ENCODE measurements at places on chromosomes 4 and X. TPM values are rescaled to one million over a fixed set of nuclear protein-coding genes. Genes with fewer than 3 reads are reported as not detected.

VSIG1 gene
- total RNA-seq = 0.54 TPM

SPON2 gene
- 56.4 TPM for total RNA-seq

SATL1 gene
- 0.72 TPM for total RNA-seq

CORIN gene
- 1.1 TPM for total RNA-seq

HMX1 gene
- 0.27 TPM for total RNA-seq

SLC9B1 gene
- 3.2 TPM for total RNA-seq

PRKX gene
- total RNA-seq = 59.3 TPM

HHIP gene
- 4.0 TPM for total RNA-seq

GRCh38 chrX:40748977-40749376 lies 13.6 kb upstream of the MED14 start:
- no peaks in the 10 kb centered on the region for H3K27me3 ChIP-seq
- no peaks in the 10 kb centered on the region for H3K4me1 ChIP-seq
- no peak overlapping the region for H3K27ac ChIP-seq
- H3K4me3 ChIP-seq = no peak overlapping the region

DNA sequence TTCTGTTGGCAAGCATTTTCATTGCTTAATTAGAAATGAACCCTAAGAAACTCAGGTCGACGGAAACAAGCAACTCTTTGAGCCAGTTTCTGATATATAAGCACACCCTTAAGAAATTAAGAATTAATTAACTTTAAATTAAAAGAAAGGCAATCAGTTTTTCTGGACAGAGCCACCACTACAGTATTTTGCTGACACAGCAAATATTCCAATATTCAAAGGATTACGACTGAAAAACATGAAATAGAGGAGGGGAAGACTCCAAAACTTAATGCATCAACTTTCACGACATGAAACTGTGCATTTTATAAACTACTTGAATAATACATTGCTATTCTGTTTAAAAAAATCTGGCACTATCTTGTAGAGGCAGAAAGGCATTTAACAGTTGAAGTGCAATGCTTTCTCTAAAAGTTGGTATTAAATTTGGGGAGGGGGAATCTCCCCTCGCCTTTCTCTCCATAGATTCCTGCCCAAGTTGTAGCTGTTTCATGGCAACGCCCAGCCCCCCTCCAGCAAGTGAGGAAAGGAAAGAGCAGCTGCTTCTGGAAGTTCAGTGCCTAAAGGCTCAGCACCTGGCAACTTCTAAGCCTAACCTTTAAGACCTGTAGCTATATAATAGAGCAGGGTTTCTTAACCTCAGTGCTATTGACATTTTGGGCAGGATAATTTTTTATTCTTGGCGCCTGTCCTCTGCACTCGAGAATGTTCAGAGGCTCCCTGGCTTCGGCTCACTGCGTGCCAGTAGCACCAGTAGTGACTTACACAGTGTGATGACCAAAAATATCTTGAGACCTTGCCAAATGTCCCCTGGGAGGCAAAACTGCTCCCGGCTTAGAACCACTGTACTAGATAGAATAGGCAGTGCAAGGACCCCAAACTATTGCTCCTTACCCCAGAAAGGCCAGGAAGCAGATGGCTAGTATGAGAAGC lies 6.7 kb upstream of the ZCCHC18 start:
- no peak overlapping the region for H3K4me3 ChIP-seq
- no peak for DNase-seq
- peaks cover 2% of the 10 kb centered on the region for H3K36me3 ChIP-seq
- H3K27me3 ChIP-seq = peaks cover 6% of the 10 kb centered on the region

- no peaks in the 10 kb centered on the region for H3K4me1 ChIP-seq
- H3K36me3 ChIP-seq = peaks cover 7% of the 10 kb centered on the region
- no peak overlapping the region for H3K4me3 ChIP-seq
- DNase-seq = no peak
- no peak overlapping the region for H3K27ac ChIP-seq
- H3K27me3 ChIP-seq = no peaks in the 10 kb centered on the region
Observed at GRCh38 chrX:5898463-5898862, 330.2 kb downstream of the NLGN4X start.

GRCh38 chrX:18194688-18195087 lies 26.0 kb downstream of the BEND2 start:
- no peaks in the 10 kb centered on the region for H3K36me3 ChIP-seq
- H3K27me3 ChIP-seq = peaks cover 2% of the 10 kb centered on the region
- no peaks in the 10 kb centered on the region for H3K4me1 ChIP-seq
- DNase-seq = no peak
- H3K27ac ChIP-seq = no peak overlapping the region

DNA sequence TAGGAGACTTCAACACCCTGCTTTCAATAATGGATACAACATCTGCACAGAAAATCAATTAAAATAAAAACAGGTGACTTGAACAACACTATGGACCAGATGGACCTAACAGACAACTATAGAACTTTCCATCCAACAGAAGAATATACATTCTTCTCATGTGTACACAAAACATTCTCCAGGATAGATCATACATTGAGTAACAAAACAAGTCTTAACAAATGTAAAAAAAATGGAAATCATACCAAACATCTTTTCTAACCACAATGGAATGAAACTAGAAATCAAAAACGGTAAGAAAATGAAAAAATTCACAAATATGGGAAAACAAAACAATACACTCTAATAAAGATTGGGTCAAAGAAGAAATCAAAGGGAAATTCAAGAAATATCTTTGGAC lies 24.7 kb downstream of the CYP2U1 start:
- H3K36me3 ChIP-seq = peaks cover 7% of the 10 kb centered on the region
- H3K4me3 ChIP-seq = no peak overlapping the region
- no peak for DNase-seq
- no peaks in the 10 kb centered on the region for H3K4me1 ChIP-seq
- H3K27me3 ChIP-seq = no peaks in the 10 kb centered on the region

DNA sequence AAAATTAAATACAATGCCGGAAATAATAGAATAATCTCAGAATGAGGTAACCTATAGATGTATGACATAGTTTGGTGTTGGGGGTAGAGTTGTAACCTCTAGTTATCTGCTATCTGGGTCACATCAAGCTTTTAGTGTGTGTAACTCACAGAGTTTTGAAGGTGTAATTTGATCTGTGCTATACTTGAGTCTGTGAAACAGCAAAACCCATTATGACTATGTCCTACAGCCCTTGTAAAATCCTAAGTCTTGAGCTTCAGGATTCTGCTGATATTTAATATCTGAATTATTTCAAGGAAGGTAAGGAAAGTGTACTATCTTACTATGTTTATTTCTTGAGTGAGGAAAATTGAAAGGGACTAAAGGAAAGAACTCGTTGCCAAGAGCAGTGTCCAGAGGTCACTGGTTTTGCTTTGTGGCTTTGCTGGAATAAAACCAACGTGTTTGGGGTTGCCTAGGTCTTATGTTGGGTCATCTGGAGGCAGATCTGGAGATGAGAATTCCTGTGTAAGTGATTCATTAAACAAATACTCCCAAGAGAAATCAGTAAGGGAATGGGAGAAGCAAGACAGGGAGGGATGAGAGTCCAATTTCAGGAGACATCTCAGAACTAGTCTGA lies 107.8 kb upstream of the CBLL2 start:
- peaks cover 2% of the 10 kb centered on the region for H3K36me3 ChIP-seq
- no peak overlapping the region for H3K4me3 ChIP-seq
- H3K27me3 ChIP-seq = no peaks in the 10 kb centered on the region

DNA sequence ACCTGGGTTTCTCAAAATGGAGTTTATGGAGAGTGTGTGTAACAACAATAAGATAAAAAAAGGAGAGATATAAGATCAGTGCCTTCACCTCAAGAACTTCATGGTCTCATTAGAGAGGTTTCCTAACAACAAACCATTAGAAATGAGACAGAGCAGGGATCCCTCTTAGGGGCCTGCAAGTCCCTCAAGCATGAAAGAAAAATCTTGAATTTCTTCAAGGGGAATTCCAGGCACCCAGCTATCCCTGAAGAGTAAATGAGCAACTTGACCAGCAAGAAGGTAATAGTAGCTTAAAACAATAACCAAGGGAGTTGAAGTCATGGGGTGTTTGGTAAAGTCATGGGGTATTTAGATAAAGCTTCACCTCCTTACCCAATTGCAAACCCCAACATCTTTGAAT lies 49.7 kb upstream of the TLR3 start:
- peaks cover 17% of the 10 kb centered on the region for H3K4me1 ChIP-seq
- H3K4me3 ChIP-seq = no peak overlapping the region
- H3K27ac ChIP-seq = no peak overlapping the region
- no peak for DNase-seq
- no peaks in the 10 kb centered on the region for H3K36me3 ChIP-seq

DNA sequence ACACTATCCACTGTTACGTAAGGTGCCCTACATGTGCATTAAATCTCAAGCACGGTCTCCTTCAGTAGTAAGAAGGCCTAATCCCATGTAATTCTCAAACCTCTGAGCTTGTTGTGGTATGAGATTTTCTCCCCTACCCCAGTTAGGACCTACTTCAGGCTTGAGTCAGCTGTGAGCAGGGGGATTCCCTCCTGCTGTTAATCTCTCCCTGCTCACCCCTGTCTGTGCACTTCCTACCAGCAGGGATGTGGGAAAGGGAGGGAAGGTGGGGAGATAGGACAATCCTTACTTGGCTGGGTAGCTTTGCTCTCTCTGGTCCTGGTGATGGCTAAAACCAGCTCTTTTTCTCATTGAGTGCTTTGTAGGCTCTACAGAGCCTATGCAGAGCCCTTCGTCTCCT lies 60.8 kb downstream of the PALLD start:
- no peaks in the 10 kb centered on the region for H3K36me3 ChIP-seq
- DNase-seq = no peak
- H3K27ac ChIP-seq = no peak overlapping the region
- H3K27me3 ChIP-seq = no peaks in the 10 kb centered on the region
- peaks cover 56% of the 10 kb centered on the region for H3K4me1 ChIP-seq

- DNase-seq = no peak
- no peak overlapping the region for H3K4me3 ChIP-seq
- H3K4me1 ChIP-seq = peaks cover 25% of the 10 kb centered on the region
Observed at GRCh38 chr4:117375101-117375500, 289.7 kb upstream of the TRAM1L1 start.

- no peaks in the 10 kb centered on the region for H3K27me3 ChIP-seq
- no peak overlapping the region for H3K4me3 ChIP-seq
- H3K36me3 ChIP-seq = no peaks in the 10 kb centered on the region
- H3K4me1 ChIP-seq = no peaks in the 10 kb centered on the region
- no peak for DNase-seq
Observed at GRCh38 chr4:1624519-1624910, 59.6 kb downstream of the FAM53A start.

DNA sequence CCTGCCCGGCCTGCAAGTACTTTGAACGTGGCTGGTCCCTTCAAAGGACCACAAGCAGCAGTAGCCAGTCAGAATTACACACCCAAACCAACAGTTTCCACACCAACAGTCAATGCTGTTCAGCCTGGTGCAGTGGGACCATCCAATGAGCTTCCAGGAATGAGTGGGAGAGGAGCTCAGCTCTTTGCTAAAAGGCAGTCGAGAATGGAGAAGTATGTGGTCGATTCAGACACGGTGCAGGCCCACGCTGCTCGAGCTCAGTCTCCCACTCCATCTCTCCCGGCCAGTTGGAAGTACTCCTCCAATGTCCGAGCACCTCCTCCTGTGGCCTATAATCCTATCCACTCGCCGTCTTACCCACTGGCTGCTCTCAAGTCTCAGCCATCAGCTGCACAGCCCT lies 104.4 kb upstream of the MYOZ2 start:
- H3K4me3 ChIP-seq = no peak overlapping the region
- peaks cover 32% of the 10 kb centered on the region for H3K36me3 ChIP-seq
- no peak for DNase-seq
- no peaks in the 10 kb centered on the region for H3K27me3 ChIP-seq

- no peak overlapping the region for H3K27ac ChIP-seq
- H3K4me3 ChIP-seq = no peak overlapping the region
- H3K4me1 ChIP-seq = no peaks in the 10 kb centered on the region
- no peaks in the 10 kb centered on the region for H3K36me3 ChIP-seq
Observed at GRCh38 chr4:186458050-186458449, 97.3 kb downstream of the MTNR1A start.

- no peak for DNase-seq
- no peak overlapping the region for H3K27ac ChIP-seq
- H3K27me3 ChIP-seq = no peaks in the 10 kb centered on the region
- no peak overlapping the region for H3K4me3 ChIP-seq
- H3K36me3 ChIP-seq = no peaks in the 10 kb centered on the region
Observed at GRCh38 chr4:13344216-13344615, 139.9 kb downstream of the RAB28 start.

- H3K27me3 ChIP-seq = no peaks in the 10 kb centered on the region
- H3K27ac ChIP-seq = no peak overlapping the region
- H3K4me1 ChIP-seq = peaks cover 12% of the 10 kb centered on the region
- peaks cover 14% of the 10 kb centered on the region for H3K36me3 ChIP-seq
- no peak overlapping the region for H3K4me3 ChIP-seq
- no peak for DNase-seq
Observed at GRCh38 chr4:82898322-82899243, 2.0 kb upstream of the THAP9 start.

GRCh38 chr4:117898496-117898895 lies 135.8 kb upstream of the NDST3 start:
- H3K4me1 ChIP-seq = peaks cover 2% of the 10 kb centered on the region
- H3K36me3 ChIP-seq = no peaks in the 10 kb centered on the region
- no peaks in the 10 kb centered on the region for H3K27me3 ChIP-seq
- no peak overlapping the region for H3K4me3 ChIP-seq
- no peak for DNase-seq

All from mesothelial cell of epicardium (in vitro differentiated cells).